ENCODE measurements at places on chromosomes 2 and 18.

DNA sequence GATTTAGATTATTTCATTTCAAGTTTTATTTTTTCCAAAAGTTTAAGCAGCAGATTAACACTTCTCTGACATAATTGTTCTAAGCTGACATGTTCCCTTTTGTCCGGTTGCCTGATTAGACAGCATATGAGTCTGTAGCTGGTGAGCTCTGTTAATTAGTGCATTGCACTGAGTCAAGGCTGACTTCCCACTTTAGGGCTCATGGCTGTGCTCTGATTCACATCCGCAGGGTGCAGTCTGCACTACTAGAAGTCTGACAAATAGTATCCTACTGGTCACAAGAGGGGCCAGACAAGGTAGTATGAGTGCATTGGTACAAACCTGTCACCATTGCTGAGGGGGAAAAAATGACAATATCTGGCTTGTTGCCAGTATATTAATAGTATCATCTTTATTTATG, 443.9 kb upstream of the ZNF804A start:
- no peak for DNase-seq

GRCh38 chr18:2984703-2985261, 28.2 kb downstream of the LPIN2 start:
- no peak for DNase-seq

DNA sequence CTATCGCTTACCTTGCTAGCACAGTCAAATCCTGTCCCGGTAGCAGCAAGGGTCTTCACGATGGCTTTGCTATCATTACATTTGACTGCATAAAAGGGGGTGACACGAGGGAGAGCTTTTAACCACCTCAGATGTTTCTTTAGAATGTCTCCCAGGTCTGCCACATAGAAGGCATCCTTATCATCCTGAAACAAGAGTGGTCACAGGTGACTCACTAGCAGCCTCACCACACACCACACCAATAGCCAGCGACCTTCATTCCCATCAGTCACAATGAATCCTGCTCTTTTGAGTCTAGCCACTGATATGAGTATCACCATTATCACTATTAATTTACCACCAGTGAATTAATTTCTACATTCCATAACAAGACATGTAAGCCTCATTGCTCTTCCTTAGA, 3.7 kb downstream of the ODC1 start:
- DNase-seq = no peak

DNA sequence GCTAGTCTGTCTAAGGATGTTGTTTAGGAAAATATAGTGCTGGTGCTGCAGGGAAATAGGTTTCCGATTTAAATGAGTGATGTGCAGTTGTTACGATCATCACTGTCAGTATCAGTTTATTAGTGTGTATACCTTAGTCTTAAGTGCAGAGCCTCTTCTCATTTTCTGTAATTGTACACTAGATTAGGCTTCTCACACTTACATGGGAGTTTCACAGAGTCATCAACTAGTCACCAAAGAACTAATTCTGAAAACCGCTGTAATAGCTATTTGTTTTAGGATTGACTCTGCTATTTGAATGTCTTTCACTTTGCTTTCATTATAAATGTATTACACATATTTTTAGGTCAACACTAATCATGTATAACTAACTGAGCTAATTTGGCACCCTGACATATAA, 99.8 kb upstream of the ZEB2 start:
- DNase-seq = no peak

DNA sequence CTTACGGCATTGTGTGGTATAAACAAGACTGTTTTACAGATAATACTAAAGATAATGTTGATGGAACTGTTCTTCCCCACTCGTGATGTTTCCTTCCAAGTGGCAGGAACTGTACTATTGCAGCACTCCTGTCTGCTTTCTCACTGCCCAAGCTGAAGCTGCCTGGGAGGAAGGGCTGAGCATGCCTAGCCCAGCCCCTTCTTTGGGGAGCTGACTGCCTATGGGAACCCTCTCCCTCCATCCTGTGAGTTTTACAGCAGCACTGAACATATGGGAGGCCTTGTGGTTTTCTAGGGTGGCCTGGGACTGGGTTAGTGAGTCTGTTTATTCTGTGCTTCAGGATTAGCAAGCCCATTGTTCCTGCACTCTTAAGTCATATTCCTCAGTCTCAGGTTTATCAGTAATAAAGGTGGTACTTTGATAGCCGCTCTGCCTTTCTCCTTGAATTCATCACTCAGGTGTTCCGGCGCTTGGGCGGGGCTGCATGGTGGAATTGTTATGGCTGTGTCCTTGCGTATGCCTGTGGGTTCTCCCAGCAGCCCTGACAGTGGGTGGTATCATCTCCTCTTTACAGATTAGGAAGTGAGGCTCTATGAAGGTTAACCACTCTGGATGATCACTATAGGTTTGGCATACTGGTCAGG, 379.7 kb downstream of the PTPRM start:
- DNase-seq = no peak

DNA sequence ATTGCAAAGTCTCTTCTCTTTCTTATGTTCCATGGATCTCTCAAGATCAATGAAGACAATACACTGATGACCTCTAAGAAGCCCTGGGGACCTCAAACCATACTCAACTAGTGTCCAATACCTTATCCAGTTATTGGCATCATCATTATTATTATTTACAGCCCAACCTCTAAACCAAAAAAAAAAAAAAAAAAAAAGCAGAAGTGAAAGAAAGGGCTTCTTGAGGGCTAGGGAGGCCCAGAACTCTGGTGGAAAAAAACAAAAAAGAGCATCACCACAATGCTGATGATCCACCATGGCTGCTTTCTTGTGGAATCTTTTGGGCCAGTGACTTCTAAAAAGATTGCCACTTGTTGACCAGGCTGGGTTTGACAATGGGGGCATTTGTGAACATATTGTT, 324.9 kb downstream of the LPIN1 start:
- DNase-seq = no peak

GRCh38 chr18:74142252-74142651, 5.4 kb downstream of the FBXO15 start:
- no peak for DNase-seq

GRCh38 chr2:239249776-239250175, 151.0 kb downstream of the HDAC4 start:
- peak; percentile 60 for DNase-seq

DNA sequence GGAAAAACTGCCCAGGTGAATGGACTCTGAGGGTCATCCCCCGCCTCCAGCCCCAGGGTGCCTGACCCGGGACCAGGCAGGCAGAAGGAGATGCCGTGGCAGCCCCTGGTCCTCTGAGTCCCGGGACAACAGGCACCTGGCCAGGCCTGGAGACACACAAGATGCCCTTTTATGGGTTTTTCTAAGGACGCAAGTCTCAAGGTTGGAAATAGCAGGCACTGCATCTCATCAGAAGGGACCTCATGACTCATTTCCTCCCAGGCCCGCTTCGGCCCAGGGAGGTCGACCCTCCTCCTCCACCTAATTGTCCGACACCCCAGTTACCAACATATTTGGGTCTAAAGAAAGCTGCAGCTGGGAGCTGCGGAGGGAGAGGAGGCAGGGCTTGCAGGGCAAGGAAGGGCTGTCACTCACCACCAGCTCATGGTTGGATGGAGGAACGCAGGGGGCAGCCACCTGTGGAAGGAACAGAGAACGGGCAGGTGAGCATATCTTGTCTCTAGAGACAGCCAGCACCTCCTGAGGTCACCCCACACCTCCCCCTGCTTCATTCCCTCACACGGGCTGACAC, 82.9 kb downstream of the TNS1 start:
- DNase-seq = peak; percentile 94

Data from tibial artery (tissue), 4 donors.